ENCODE measurements at places on chromosomes 5 and 9.

DNA sequence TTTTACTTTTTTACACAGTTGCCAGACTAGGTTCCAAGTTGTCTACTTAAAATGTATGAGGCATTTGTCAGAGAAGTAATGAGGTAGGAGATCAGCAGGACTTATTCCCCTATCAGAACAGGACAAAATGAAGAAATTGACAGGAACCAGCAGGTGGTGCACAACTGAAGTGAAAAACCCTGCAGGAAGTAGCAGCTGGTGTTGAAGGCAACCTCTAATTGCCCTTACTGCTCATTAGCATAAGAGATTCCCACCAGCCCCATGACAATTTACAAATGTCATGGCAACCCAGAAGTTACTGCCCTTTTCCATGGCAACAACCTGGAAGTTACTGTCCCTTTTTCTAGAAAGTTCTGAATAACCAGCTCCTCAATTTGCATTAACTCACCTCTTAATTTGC, 5.4 kb downstream of the PCDHB15 start:
- H3K27ac ChIP-seq = no peak overlapping the region
- H3K27me3 ChIP-seq = no peaks in the 10 kb centered on the region
- no peaks in the 10 kb centered on the region for H3K4me1 ChIP-seq
- no peaks in the 10 kb centered on the region for H3K36me3 ChIP-seq

GRCh38 chr9:105651806-105652205, 10.5 kb upstream of the TAL2 start:
- H3K27ac ChIP-seq = no peak overlapping the region
- H3K36me3 ChIP-seq = no peaks in the 10 kb centered on the region
- H3K4me1 ChIP-seq = peaks cover 4% of the 10 kb centered on the region
- H3K4me3 ChIP-seq = no peak overlapping the region
- DNase-seq = no peak

- DNase-seq = peak; percentile 80
- H3K4me3 ChIP-seq = peak overlapping the region; percentile 17
- H3K27me3 ChIP-seq = no peaks in the 10 kb centered on the region
- H3K27ac ChIP-seq = peak overlapping the region; percentile 78
- H3K36me3 ChIP-seq = no peaks in the 10 kb centered on the region
Measured at GRCh38 chr9:133238851-133239532, 29.9 kb upstream of the OBP2B start.

GRCh38 chr9:8168916-8169438, 369.4 kb upstream of the DMAC1 start:
- H3K27ac ChIP-seq = no peak overlapping the region
- no peak for DNase-seq
- no peaks in the 10 kb centered on the region for H3K36me3 ChIP-seq

GRCh38 chr9:114829574-114830440, 24.0 kb upstream of the TNFSF15 start:
- H3K36me3 ChIP-seq = no peaks in the 10 kb centered on the region
- H3K27ac ChIP-seq = no peak overlapping the region
- no peaks in the 10 kb centered on the region for H3K27me3 ChIP-seq
- H3K4me3 ChIP-seq = no peak overlapping the region
- no peaks in the 10 kb centered on the region for H3K4me1 ChIP-seq

DNA sequence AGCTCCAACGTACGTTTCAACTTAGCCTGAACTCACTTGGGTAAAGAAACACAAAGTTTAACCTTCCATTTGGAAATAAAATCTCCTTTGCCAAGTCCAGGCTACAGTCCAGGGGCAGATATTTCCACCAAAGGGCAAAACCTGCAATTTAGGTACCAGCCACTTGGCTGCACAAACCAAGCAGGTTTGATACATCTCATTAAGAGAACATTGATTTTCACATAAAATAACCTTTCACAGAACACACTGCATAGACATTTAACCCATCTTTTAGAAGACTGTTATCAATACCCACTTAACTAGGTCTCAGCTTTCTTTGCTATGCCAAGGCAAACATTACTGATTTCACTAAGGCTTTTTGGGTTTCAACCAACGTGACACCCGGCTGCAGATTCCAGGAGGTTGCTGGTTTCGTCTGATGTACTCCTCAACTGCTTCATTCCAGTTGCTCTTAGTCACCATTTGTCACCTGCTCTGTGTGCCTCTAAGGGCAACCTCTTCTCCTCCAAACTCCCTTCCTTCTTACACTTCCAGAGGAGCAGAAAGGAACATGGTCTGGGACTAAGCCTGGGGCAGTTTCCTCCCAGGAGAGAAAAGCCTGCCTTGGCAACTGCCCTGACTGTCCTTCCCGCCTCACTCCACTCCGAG, 67.1 kb downstream of the EPB41L4B start:
- peaks cover 23% of the 10 kb centered on the region for H3K4me1 ChIP-seq
- no peaks in the 10 kb centered on the region for H3K36me3 ChIP-seq
- H3K4me3 ChIP-seq = no peak overlapping the region

- H3K4me3 ChIP-seq = no peak overlapping the region
- DNase-seq = no peak
- no peaks in the 10 kb centered on the region for H3K36me3 ChIP-seq
Measured at GRCh38 chr5:7425830-7426229, 29.9 kb downstream of the ADCY2 start.

DNA sequence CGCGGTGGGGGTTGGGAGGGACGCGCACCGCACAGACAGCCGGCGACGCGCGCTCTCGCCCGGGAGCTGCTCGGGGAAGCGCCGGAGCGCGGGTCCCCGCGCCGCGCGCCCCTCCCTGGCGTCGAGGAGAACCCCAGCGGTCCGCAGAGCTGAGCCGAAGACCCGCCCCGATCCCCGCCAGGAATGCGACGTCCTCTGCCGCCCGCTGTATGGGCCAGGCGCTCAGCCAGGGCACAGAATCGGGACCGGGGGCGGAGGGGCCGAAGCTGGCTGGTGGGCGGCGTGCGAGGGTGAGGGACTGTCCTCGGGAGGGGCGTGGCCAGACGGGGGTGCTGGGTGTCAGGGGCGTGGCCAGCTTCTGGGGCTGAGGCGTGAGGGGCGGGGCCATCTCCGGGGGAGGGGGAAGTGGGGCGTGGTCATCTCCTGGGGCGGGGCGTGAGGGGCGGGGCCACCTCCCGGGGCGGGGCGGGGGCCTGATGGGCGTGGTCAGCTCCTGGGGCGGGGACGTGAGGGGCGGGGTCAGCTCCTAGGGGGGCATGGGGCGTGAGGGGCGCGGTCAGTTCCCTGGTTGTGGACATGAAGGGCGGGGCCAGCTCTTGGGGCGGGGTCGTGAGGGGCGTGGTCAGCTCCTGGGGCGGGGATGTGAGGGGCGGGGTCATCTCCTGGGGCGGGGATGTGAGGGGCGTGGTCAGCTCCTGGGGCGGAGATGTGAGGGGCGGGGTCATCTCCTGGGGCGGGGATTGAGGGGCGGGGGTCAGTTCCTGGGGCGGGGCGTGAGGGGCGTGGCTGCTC, 965 bp downstream of the PTGDS start:
- no peak overlapping the region for H3K27ac ChIP-seq
- DNase-seq = peak; percentile 46
- no peaks in the 10 kb centered on the region for H3K27me3 ChIP-seq
- no peaks in the 10 kb centered on the region for H3K36me3 ChIP-seq
- peaks cover 6% of the 10 kb centered on the region for H3K4me1 ChIP-seq
- peak overlapping the region; percentile 34 for H3K4me3 ChIP-seq

DNA sequence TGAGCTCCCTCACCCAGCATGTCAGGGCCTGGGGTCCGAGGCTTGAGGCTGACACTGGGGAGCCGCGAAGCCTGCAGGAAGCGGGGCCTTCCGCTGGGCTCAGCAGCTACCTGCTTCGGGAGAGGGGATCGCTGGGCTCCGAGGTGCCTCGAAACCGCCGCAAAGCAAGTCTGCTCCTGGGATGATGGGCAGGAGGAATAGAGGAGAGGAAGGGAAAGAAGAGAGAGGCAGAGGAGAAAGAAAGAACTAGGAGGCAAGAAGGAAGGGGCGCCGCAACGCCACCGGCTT, 1.5 kb upstream of the PRDM12 start:
- H3K4me1 ChIP-seq = peaks cover 8% of the 10 kb centered on the region
- H3K4me3 ChIP-seq = no peak overlapping the region
- DNase-seq = no peak
- no peaks in the 10 kb centered on the region for H3K36me3 ChIP-seq
- peaks cover 13% of the 10 kb centered on the region for H3K27me3 ChIP-seq

DNA sequence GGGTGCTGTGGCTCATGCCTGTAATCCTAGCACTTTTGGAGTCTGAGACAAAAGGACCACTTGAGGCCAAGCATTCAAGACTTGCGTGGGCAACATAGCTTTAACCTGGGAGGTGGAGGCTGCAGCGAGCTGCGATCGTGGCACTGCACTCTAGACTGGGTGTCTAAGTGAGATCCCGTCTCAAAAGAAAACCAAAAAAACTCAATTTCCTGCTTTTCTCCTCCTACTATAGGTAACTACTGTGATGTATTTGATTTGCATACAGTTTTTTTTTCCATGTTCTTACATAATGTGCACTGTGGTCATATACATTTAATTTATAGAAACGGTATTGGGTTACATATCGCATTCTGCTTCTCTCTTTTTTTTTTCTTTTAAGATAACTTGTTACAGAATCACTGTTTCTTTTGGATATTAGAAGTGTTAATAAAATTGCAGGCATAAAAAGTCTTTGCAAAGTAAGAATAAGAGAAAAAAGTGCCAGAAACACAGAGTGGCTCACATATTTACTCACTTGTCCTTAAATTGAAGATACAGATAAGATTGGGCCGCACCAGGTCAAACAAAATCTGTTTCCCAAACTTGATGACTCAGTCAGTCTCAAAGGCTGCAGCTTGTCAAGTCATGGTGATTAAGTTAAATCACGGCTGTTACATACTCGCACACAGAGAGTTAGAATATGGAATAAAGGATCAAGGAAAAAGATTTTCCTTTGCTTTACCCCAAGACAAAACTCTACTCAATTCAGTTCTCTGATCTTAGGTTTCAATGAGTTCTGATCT, 2.0 kb upstream of the PTGR1 start:
- no peak for DNase-seq
- H3K27ac ChIP-seq = no peak overlapping the region
- H3K36me3 ChIP-seq = no peaks in the 10 kb centered on the region
- H3K4me1 ChIP-seq = no peaks in the 10 kb centered on the region
- no peak overlapping the region for H3K4me3 ChIP-seq

DNA sequence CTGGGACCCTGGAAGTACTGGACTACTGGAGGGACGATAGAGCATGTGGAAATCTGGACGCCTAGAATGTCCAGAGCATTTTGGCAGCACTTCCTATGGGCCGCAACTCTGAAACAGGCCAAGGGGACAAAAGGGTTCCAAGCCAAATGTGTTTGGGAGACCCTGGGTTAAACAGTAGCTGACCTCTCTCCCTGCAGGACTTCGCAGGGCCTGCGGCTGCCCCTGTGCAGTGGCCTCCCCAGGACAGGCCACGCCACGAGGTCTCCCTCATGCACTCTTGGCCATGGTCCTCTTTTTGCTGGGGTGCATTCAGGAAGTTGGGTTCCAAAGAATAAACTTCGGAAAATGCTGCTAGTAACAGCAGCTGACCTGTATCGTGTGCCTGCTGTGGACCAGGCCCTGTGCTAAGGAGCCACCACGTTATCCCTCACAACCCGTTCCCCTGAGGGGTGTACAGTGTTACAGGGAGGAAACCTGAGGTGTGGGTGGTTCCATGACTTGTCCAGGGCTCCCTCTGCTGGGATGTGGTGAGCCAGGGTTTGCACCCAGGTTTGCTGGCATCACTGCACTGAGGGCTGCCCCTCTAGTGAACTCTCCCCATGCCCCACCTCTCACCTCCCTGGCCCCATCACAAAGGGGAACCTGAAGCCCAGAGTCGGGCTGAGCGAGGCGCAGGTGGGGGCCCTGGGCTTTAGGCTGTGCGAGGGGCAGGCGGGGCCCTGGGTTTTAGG, 79.4 kb downstream of the AMBP start:
- H3K27ac ChIP-seq = no peak overlapping the region
- H3K27me3 ChIP-seq = no peaks in the 10 kb centered on the region
- no peak overlapping the region for H3K4me3 ChIP-seq

- peaks cover 33% of the 10 kb centered on the region for H3K4me1 ChIP-seq
- H3K4me3 ChIP-seq = peak within 1 kb of the TSS; percentile 82
- no peaks in the 10 kb centered on the region for H3K36me3 ChIP-seq
- DNase-seq = peak; percentile 82
- peak within 1 kb of the TSS; percentile 97 for H3K27ac ChIP-seq
- H3K27me3 ChIP-seq = no peaks in the 10 kb centered on the region
Measured at GRCh38 chr9:127899128-127899943, at the start of gene ST6GALNAC6. ST6GALNAC6 (minus strand) TSS chr9:127899603; CDS start chr9:127897981, 1,622 bp downstream.

DNA sequence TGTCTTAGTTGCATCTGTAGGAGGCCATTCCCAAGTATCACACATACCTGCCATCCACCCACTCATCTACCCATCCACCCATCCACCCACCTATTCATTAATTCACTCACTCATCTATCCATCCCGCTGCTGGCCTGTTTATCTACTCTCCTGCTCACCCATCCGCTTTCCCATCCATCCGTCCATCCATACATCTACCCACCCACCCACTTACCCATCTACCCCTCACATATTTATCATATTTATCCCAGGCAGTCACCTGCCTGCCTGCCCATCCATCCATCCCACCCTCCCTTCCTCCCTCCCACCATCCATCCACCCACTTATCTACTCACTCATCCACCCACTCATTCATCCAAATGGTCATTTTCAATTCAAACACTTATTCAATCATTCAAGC, 143.9 kb upstream of the PANK3 start:
- DNase-seq = no peak
- H3K27ac ChIP-seq = no peak overlapping the region
- H3K4me3 ChIP-seq = no peak overlapping the region

GRCh38 chr5:78467752-78468357, 107.4 kb downstream of the SCAMP1 start:
- H3K36me3 ChIP-seq = no peaks in the 10 kb centered on the region
- H3K27me3 ChIP-seq = no peaks in the 10 kb centered on the region
- no peaks in the 10 kb centered on the region for H3K4me1 ChIP-seq
- DNase-seq = no peak
- no peak overlapping the region for H3K27ac ChIP-seq
- H3K4me3 ChIP-seq = no peak overlapping the region

GRCh38 chr5:179608131-179608581, 15.3 kb downstream of the HNRNPH1 start:
- no peak overlapping the region for H3K27ac ChIP-seq
- no peaks in the 10 kb centered on the region for H3K36me3 ChIP-seq
- no peak overlapping the region for H3K4me3 ChIP-seq
- no peaks in the 10 kb centered on the region for H3K4me1 ChIP-seq
- DNase-seq = no peak
- H3K27me3 ChIP-seq = no peaks in the 10 kb centered on the region

DNA sequence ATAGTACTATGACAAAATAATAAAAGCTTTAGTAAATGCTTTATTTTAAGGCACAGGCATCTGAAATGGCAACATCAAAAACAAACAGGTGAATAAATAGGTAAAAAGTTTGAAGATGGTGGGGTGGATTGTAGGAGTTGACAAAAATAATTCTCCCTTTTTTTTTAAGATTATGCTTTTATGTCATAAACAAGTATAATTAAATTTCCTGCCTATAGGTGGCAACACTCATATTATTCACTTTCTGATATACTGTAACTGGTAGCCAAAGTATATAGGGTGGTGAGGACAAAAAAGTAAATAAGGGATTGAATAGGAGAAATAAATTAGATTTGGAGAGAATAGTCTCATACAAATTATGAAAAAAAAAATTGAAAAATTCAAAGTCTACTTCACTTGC, 120.0 kb upstream of the ACOT12 start:
- no peaks in the 10 kb centered on the region for H3K36me3 ChIP-seq
- no peak overlapping the region for H3K27ac ChIP-seq
- H3K27me3 ChIP-seq = no peaks in the 10 kb centered on the region
- H3K4me3 ChIP-seq = no peak overlapping the region

- no peak for DNase-seq
- no peak overlapping the region for H3K27ac ChIP-seq
- H3K27me3 ChIP-seq = no peaks in the 10 kb centered on the region
- no peaks in the 10 kb centered on the region for H3K36me3 ChIP-seq
Measured at GRCh38 chr5:18992264-18992663, 995.7 kb downstream of the CDH18 start.
